EL (cell line): ENCODE measurements at places on chromosomes 7 and 10.

- DNase-seq, result peak; percentile 63
Observed at GRCh38 chr10:68088740-68089139, 13.7 kb upstream of the HERC4 start.

DNA sequence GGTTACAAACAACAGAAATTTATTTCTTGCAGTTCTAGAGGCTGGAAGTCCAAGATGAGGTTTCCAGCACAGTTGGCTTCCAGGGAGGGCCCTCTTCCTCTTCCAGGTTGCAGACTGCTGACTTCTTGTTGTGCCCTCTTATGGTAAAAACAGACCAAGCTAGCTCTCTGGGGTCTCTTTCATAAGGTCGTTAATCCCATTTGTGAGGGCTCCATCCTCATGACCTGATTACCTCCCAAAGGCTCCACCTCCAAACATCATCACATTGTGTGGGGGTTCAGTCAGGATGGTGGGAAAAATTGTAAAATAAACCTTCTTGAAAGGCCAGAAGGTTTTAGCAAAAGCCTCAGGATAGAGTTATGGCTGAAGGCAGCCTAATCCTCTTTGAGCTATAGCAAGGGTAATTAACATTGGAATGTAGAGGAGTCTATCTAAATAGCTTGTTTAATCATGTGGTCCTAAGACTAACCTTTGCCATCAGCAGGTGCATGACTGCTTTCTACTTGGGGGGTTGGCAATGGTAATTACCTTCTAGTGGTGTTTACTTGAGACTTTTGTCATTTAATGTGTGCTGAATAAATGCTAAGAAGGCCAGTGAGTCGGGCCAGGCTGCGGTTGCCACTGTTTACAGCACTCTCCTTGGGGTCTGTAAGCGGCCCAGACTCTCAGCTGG lies 80.8 kb downstream of the PPP1R17 start:
- no peak for DNase-seq

DNA sequence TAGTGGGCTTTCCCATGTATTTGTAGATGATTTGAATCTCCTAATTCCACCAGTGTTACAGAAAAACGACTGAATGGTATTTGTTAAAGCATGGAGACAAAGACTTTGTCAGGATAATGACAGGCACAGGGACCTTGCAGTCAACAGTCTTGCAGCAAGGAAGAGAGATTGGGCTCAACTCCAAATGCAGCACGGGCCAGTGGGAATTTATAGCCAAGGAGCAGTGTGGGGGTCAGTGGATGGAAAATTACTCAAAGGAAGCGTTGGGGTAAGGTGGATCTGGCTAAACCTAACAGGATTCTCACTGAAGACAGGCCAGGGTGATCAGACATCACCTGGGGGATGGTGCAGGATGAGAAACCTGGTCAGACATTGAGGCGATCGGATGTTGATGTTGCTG lies 24.3 kb downstream of the CPVL start:
- no peak for DNase-seq

GRCh38 chr10:70738006-70738760 lies 47.0 kb downstream of the TBATA start:
- no peak for DNase-seq

DNA sequence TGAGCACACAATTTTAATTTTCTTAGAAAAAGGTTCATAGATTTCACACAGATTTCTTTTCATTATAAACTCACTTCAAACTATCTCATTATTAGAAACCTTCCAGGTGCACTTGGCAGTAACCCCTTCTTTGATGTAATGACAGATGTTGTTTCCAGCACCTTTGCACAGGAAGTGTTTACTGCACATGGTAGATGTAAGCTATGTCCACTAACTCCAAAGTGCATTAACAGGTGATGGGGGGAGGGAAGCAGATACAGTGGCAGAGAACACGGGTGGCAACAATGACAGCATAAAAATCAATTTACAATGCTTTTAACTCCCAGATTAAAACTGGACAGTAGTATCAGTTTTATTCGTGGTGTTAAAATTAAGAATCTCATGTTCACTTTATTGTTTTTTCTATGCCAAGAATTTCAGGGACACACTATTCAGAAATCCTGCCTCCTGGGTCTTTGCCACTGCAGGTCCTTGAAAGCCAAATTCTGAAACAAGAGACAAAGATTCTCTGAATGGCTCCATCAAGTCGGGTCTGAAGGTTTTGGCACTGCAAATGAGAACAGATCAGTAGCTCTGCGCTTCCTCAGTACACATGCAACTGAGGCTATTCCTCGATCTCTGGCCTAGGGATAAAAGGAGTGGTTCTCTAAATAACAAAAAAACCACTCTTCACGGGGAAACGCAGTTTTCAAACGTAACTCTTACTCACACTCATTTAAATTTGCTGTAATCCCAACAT lies 187.7 kb downstream of the JAZF1 start:
- DNase-seq, result no peak

DNA sequence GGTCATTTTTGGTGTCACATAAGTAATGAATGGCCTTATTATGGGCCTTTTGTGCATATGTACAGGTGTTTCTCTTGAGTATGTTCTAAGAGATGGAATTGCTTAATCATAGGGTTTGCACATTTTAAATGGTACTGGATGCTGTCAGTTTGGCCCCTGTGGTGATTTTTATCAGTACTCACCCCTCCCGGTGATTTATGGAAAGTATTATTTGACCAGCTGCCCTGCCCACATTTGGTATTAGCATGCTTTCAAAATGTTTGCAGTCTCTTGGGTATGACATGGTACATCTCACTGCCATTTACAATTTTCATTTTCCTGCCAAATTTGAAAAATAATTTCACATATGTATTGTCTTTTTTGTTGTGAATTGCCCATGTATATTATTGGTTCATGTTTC lies 427.7 kb downstream of the LRMDA start:
- DNase-seq, result no peak

DNA sequence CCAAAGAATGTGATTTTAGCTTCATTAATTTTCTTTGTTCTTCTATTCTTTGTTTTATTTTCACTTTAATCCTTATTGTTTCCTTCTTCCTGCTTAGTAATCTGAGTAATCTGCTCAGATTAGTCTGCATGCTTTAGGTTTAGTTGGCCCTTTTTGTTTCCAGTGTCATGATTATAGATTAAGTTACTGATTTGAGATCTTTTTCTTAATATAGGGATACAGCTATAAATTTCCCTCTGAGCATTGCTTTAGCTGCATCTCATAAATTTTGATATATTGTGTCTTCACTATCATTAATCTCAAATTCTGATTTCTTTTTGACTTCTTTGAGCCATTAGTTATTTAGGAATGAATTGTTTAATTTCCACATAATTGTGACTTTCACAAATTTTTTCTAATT lies 6.2 kb downstream of the NET1 start:
- no peak for DNase-seq

- no peak for DNase-seq
Observed at GRCh38 chr7:37438906-37439652, 9.6 kb downstream of the ELMO1 start.

- no peak for DNase-seq
Observed at GRCh38 chr7:116560021-116560970, 35.5 kb downstream of the CAV1 start.

GRCh38 chr10:124153023-124153826 lies 59.8 kb upstream of the CHST15 start:
- peak; percentile 95 for DNase-seq

GRCh38 chr10:12394241-12395033 lies 45.1 kb downstream of the CAMK1D start:
- peak; percentile 23 for DNase-seq

GRCh38 chr7:409339-410281 lies 110.0 kb downstream of the PDGFA start:
- no peak for DNase-seq

GRCh38 chr7:504221-505111 lies 15.2 kb downstream of the PDGFA start:
- DNase-seq, result no peak

DNA sequence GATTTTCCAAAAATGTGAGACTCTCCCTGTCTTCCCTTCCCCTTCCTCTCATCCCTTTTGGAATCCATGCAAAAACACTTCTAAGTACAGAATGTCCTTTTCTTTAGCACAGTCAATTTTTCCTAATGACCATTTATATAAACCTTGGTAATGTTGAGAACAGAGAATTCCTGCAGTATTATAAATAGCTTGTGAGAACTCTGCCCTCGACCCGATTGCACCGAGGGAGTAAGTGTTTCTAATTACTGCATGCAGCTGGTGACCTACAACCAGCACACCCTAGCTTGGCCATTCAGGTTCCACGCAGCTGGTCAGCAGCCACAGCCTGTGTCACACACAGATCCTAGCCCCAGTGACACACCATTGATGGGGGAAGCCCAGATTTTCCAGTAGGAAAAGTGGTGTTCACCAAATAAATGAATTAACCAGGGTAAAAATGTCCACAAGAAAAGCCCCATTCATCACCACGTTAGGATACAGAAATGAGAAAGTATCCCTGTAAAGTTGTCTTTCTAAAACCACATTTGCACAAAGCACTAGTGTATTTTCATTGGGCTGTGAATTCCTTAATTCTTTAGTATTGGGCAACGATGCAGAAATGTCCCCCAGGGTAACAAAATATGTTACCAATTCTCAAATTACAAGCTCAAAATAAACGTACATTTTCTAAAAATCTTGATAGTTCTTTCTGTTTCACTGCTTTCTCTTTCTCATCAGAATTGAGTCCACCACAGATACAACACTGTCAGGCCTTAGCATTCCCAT lies 499.0 kb upstream of the KLF6 start:
- peak; percentile 28 for DNase-seq

DNA sequence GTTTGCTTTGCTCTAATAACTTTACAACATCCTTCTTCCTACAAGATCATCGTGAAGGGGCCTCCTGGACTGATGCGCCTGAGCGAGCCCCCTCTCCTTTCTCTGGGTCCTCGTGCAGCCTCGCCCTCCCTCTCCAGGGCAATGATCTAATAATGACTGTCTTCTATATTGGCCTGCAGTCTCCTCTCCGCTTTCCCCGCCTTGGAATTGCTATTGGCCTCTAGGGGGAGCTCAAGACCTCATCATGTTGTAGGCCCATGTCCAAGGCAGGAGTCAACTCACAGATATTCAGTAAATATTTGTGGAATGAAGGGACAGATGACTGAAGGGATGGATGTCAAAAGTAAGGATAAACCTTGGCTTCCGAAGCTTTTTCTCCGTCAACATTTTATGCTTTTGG lies 1180.3 kb downstream of the TYW1 start:
- peak; percentile 1 for DNase-seq

GRCh38 chr10:19778996-19779395 lies 37.2 kb upstream of the PLXDC2 start:
- DNase-seq, result no peak

GRCh38 chr7:123802249-123802648 lies 42.7 kb upstream of the HYAL4 start:
- no peak for DNase-seq

GRCh38 chr7:16083931-16084330 lies 337.4 kb downstream of the CRPPA start:
- peak; percentile 49 for DNase-seq

DNA sequence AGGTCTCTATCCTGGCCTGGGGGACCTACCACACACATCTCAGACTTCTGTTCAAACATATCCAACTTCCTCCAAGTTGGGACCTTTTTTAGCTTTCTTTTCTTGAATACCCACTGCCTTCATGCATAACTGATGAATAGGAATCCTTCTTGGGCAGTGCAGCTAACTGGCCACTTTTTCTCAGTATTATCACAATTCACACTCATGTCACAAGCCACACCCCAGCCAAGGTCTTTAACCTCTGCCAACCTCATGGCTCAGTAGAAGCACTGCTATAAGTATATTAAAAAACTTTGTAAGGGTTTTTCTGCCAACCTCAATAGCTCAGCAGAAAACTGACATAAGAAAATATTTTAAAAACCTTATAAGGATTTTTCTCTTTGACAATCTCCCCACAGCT lies 44.5 kb downstream of the HHEX start:
- no peak for DNase-seq

- no peak for DNase-seq
Observed at GRCh38 chr7:69932034-69932628, 333.9 kb downstream of the AUTS2 start.

- DNase-seq, result no peak
Observed at GRCh38 chr10:129709101-129709500, 242.1 kb downstream of the MGMT start.

GRCh38 chr10:23912884-23913404 lies 296.0 kb upstream of the KIAA1217 start:
- DNase-seq, result no peak

GRCh38 chr7:35714862-35715261 lies 19.9 kb upstream of the HERPUD2 start:
- DNase-seq, result no peak

GRCh38 chr10:131998050-131998844 lies 16.5 kb upstream of the BNIP3 start:
- no peak for DNase-seq

- no peak for DNase-seq
Observed at GRCh38 chr7:49937608-49938007, 155.4 kb downstream of the ZPBP start.

- DNase-seq, result no peak
Observed at GRCh38 chr10:132972986-132973902, 30.9 kb upstream of the CFAP46 start.

GRCh38 chr7:149683181-149683580 lies 90.2 kb downstream of the ZNF467 start:
- no peak for DNase-seq

- peak; percentile 63 for DNase-seq
Observed at GRCh38 chr7:21941611-21942141, 4.0 kb downstream of the CDCA7L start.

DNA sequence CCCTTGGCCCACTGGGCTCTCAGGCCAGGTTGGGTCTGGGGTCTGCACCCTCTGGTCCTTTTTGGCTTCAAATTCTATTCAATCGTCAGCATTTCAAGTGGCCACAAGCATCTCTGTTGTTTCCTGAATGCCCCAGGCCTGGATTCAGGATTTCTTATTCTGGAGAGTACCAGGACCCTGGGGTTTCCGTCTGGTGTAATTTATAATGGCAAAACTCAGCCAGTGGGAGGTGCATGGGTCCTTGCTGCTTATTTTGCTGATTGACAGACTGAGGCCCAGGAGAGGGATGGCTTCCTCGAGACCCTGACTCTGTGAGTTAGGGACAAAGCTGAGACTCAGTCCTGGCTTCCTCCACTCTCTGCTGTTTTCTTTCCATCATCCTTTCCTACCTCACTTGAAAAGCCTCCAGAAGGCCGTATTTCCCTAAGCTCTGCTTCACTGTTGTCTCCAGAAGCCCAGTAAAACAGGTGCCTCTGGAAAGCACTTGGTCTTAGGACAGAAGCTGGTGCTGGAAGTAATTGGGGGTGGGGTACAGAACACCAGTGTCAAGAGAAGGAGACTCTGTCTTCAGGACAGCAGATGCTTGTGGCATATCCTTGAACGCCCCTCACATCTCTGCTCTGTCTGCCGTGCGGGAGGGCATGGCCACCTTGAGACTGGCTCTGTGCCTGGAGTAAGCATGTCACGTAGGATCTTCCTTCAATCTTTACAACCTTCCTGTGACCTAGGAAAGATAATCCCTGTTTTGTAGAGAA lies 39.4 kb upstream of the SH2D4B start:
- DNase-seq, result no peak

- no peak for DNase-seq
Observed at GRCh38 chr10:78483641-78484040, 450.0 kb downstream of the RPS24 start.
